Diencephalon (tissue), 1 donor: ENCODE measurements at places on chromosomes 7 and 10. TPM values are rescaled to one million over a fixed set of nuclear protein-coding genes. Genes with fewer than 3 reads are reported as not detected.

TMEM176B gene
- total RNA-seq: 5.8 TPM

SEC31B gene
- 5.3 TPM for total RNA-seq

ZNF467 gene
- total RNA-seq: 3.2 TPM

SNX10 gene
- total RNA-seq: 103 TPM

SHTN1 gene
- 52.6 TPM for total RNA-seq

DPYSL4 gene
- total RNA-seq: 50.3 TPM

ZSWIM8 gene
- total RNA-seq: 46.1 TPM

PURB gene
- total RNA-seq: 38.5 TPM

GFRA1 gene
- total RNA-seq: 42.7 TPM

ZNF853 gene
- total RNA-seq: 28.8 TPM

GDI2 gene
- total RNA-seq: 347 TPM

PGAM2 gene
- total RNA-seq: 16.4 TPM

CNTNAP2 gene
- 228 TPM for total RNA-seq

TRIM56 gene
- total RNA-seq: 3.0 TPM

FGL2 gene
- 2.3 TPM for total RNA-seq

AOAH gene
- total RNA-seq: 5.3 TPM

DPY19L1 gene
- total RNA-seq: 56.5 TPM

MSMB gene
- not detected for total RNA-seq

TUBAL3 gene
- not detected for total RNA-seq

CACNA2D1 gene
- total RNA-seq: 118 TPM

ABCB4 gene
- total RNA-seq: 2.3 TPM

LRRC18 gene
- total RNA-seq: 0.23 TPM

ASIC3 gene
- total RNA-seq: 1.4 TPM

SUV39H2 gene
- total RNA-seq: 27.9 TPM

MCU gene
- total RNA-seq: 37.1 TPM

PON3 gene
- 0.92 TPM for total RNA-seq
